ENCODE measurements at places on chromosomes 2 and 18.

- no peak for DNase-seq
These were observed 383.0 kb upstream of the SMIM21 start for GRCh38 chr18:75810516-75810915.

- DNase-seq, result no peak
These were observed 602 bp upstream of the VWC2L start for GRCh38 chr2:214410128-214410775.

DNA sequence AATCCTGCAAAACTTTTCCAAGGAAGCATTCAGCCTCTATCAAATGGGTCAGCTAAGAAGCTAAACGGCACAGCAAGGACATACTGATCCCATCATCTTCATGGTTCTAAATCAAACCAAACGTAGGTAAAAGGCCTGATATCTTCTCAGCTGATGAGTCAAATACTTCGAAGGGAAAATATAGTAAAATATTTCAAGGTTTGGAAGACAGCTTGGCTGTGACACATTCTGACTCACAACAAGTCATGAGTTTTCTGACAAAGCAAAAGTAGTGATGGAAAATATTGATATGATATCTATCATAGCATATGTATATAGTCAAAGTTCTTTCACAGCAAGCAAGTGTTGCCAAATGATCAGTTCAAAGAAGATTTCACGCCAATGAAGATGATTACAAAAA, 31.5 kb downstream of the DOCK10 start:
- no peak for DNase-seq

DNA sequence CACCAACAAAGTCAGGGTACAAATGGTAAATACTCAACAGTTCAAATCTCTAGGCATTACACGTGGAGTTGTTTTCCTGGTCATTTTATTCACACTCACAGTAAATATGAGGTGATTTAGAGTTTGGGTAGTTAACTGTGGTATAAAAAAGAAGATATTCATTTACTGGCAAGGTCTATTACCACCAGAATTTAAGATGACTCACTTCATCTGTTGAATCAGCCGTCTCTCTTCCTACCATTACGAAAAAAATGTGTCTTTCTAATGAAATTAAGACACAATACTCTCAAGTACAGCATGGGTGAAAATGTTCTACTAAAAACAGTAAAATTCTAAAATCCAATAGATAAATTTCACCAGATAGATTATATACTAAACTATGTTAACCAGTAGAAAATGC, 21.0 kb upstream of the GPR75 start:
- no peak for DNase-seq

GRCh38 chr2:138974651-138975050, 194.5 kb upstream of the NXPH2 start:
- no peak for DNase-seq

- no peak for DNase-seq
These were observed 1.8 kb downstream of the NMI start for GRCh38 chr2:151287513-151288250.

- DNase-seq, result no peak
These were observed 138.3 kb upstream of the CYP1B1 start for GRCh38 chr2:38214209-38214717.

DNA sequence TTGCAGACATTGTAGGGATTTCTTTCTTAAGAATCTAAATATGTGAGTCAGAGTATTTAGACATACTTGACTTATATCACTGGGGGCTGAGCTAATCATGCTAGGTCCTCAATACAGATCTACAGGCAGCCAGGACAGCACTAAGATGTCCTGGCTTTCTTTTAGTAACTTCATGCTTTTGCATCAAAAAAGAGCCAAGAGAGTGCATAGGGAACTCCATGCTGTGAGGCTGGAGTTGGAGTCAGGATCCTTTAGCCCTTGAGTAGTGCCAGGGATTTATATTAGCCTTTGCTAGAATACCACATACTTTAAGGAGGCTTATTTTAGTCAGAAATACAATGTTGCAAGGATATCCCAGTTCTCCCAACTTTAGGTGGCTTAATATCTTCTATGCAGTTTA, 289.7 kb downstream of the CCDC85A start:
- DNase-seq, result no peak

Data from activated CD4-positive, alpha-beta T cell treated with anti-CD3 and anti-CD28 coated beads for 24 hours (primary cell).